ENCODE measurements at places on chromosomes 2 and 18. TPM values are rescaled to one million over a fixed set of nuclear protein-coding genes. Genes with fewer than 3 reads are reported as not detected.

DNA sequence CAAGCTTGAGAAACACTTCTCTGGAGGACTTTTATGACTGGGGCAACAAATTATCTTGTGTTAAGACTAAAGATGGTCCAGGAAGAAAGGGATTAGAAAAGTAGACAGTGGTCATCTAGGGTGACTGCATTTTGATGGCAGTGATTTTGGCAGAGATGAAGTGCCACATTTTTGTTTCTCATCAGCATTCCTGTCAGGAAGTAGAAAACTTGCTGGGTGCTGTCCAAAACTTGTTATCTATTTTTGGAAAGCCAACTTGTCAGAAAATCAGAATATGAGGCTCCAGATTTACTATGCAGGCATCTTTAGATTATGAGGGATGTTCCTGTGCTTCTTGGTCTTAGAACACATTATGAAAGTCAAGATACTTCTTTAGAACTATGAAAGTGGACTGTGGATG, 29.0 kb upstream of the CALCRL start:
- no peak for DNase-seq

GRCh38 chr18:57018845-57019244, 128.0 kb upstream of the BOD1L2 start:
- DNase-seq, result no peak

DNA sequence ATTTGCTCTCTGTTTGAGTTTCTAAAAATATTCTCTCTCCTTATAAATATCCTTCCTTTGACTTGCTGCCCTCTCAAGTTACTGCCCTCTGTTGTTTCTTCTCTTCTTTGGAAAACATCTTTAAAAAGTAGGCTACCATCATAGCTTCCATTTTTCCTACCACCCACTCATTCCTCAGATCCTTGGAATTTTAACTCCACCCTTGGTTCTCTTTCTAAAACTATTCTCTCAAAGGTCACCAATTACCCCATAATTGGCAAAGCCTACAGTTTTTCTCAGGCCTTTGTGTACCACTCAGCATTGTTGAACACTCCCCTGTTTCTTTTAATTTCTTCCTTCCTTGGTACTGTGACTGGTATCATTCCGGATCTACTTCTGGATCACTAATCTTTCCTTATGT, 43.0 kb upstream of the ITGAV start:
- DNase-seq, result no peak

DNA sequence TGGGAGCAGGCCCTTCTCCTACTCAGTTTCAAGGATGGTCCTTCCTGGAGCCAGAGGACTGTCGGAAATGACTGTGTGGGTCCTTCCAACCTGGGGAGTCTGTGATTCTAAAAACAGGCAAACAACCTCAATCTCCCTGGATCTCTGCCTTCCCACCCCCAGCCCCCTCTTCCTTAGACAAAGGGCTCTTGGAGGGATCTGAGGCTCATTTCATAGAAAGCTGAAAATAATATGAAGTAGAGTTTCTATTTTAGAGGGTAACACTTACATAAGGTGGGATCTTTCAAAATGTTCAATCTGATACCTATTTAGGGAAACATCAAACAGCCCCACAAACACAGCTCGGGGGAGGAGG, 69.4 kb downstream of the RHOB start:
- DNase-seq, result no peak

DNA sequence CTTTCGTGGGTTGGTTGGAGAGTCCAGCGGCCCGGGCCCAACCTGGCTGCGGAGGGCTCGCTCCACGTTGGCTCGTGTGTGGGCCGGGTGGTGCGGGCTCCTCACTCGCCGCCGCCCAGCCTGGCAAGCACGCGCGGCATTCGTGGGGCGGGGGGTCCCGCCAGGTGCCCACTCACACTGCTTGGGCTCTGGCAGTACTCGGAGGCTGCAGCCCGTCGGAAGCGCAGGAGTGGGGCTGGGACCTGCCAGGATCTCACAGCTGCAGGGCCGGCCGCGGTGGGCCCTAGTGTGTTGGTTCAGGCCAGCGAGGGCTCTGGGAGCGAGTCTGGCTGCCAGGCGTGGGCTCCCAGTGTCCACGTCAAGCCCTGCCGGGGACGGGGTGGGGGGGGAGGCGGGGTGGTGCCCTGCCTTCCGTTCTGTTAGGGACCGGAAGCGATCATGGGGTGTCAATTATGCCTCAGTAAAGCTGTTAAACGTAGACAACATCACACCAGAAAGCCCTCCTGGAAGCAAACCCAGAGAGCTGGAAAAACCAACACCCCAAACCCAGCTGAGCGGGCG, 1.0 kb upstream of the HS6ST1 start:
- peak; percentile 81 for DNase-seq

GRCh38 chr2:47771211-47771610, 11.7 kb upstream of the MSH6 start:
- DNase-seq, result no peak

- no peak for DNase-seq
These were observed 1.5 kb upstream of the WNT6 start for GRCh38 chr2:218858138-218858445.

DNA sequence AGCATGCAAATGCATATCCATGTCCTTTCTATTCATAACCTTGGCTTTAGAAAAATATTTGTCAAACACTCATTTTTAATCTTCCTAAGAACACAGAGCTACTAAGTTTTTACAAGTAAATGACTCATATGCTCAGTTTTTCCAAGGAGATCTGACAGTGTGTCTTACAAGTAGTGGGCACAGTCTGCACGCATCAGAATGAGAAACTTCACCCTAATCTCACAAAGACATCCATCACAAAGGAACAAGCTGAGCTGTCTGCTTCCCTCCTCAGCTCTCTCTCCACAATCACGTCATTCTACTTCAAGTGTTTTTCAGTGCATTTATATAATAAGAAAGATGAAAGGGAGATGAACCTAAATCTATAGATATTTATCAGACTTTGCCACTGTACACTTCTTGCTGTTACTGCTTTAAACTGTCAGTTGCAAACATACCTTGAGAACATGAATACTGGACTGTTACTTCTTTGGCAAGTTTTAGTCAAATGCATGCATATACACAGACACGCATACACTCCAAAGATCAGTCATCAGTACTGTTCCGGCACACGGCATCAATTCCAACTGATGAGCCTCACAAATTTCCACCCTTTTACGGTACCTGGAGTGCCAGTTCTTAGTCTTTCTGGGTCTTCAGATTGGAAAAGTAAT, 75.7 kb downstream of the RBMS1 start:
- DNase-seq, result no peak

- no peak for DNase-seq
These were observed 219.6 kb downstream of the PDE1A start for GRCh38 chr2:182207049-182207746.

- no peak for DNase-seq
These were observed 132.5 kb upstream of the OSR1 start for GRCh38 chr2:19490846-19491435.

SETBP1 gene
- total RNA-seq, result 69.3 TPM

FAM237A gene
- total RNA-seq, result not detected

TTN gene
- not detected for total RNA-seq

All from osteocyte (in vitro differentiated cells).